Central memory CD4-positive, alpha-beta T cell (primary cell): ENCODE measurements at places on chromosomes 3 and 15.

DNA sequence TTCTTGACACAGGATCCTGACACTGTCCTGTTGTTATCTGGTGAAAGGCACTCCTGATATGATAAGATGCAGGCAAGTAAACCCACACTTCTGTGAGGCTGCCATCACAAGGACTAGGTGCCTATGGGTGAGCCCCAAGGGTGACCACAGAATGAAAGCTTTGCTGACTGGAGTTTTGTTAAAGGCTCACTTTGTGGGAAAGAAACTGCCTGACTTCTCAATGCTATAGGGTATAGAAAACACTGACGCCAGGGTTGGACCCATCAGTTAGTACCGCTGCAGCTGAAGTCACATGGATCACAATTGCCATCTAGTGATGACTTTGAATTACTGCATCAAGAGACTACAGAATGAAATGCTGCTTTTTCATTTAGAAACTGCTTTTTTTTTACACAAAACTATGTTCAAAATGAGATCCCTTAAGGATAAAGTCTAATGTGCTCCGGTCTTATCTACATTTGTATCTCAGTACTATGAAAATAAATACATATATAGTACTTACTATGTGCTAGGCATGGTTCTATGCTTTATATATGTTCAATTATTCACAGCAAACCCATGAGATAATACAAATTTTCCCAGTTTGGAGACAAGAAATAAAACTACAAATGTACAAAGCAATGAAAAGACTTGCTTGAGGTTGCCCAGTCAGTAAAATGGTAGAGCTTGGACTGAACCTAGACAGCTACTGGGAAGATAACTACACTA is 64.2 kb upstream of the CMSS1 start:
- DNase-seq: no peak

DNA sequence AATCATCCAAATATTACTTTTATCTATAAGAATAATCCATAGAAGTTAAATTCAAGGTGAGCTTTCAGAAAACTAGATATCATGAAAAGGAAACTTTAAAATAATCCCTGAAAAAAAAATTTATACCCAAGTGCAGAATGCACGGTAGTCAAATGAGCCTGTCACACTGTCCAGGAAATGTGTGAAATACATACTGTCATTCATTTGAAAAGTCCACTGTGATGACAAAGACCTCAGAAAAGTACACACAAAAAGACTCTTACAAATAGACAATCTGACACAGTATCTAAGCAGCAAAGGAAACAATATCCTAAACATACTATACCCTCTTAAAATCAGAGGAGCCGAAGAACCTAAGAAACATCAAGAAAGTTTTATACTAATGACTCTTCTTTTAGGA is 29.7 kb downstream of the SUCLG2 start:
- DNase-seq: no peak

- no peak for DNase-seq
Observed at GRCh38 chr3:127304121-127304744, 16.4 kb upstream of the PRR20G start.

DNA sequence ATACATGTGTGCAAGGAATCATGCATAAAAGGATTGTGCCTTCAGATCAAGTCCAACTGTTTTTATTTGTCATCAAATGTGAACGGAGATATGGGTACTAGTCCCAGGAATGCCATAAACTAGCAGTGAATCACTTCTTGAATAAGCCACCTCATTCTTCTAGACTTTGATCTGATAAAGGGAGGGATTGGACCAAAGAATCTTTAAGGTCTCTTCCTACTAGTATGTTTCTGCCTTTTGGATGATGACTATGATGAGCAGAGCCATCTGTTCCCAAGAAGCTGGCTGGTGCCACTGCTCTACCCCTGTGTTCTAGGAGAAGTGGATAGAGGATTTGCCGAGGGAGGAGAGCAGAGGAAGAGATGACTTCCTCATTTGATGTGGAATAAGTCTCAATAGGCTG is 28.8 kb upstream of the UACA start:
- DNase-seq: no peak

- no peak for DNase-seq
Observed at GRCh38 chr3:41290306-41290705, 91.0 kb downstream of the CTNNB1 start.

DNA sequence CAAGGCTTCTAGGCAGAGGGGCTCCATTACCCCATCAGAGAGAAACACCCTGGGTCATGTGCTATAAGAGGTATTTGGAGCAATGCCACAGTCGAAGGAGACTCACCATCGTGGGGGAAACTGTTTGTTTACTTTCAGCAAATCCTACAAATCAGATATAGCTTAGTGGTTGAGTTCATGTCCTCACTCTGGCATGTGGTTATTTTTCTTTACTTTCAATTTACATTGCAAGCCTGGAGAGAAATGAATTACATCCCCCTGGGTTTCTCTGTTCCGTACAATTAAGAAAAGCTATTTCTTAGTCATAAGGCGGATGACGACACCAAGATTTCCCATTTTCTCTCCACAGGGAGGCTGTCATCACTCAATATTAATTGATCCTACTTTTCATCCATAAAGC is 36.9 kb downstream of the RFTN1 start:
- DNase-seq: peak; percentile 27

DNA sequence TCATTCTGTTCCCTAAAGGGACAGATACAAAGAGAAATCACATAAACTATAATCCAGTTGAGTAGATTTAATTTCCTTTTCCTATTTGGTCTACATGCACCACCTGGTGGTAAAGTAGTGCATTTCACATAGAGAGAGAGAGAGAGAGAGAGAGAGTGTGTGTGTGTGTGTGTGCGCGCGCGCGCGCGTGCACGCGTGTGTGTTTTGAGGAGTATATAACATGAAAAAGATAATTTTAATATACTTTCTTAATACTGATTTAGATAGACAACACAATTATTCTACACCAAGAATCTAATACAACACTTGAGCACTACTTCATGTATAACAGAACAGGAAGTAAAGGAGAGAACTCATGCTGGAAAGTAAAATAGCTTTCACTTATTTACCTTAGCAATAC is 1.1 kb upstream of the FGF7 start:
- peak; percentile 43 for DNase-seq

DNA sequence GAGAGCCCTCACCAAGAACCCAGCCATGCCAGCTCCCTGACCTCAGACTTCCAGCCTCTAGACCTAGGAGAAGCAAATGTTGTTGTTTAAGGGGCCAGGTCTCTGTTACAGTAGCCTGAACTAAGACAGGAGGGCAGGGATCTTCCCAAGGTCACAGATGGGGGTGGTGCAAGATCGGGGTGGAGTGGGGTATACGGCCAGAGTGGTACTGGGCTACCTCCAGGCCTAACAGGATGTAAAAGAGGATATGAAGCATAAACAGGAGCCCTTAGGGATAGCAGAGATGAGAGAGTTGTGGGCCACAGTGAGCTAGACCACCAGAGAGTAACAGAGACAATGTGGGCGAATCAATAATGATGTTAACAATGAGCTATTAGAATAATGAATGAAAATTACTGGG is 82.9 kb downstream of the TOP2B start:
- no peak for DNase-seq

DNA sequence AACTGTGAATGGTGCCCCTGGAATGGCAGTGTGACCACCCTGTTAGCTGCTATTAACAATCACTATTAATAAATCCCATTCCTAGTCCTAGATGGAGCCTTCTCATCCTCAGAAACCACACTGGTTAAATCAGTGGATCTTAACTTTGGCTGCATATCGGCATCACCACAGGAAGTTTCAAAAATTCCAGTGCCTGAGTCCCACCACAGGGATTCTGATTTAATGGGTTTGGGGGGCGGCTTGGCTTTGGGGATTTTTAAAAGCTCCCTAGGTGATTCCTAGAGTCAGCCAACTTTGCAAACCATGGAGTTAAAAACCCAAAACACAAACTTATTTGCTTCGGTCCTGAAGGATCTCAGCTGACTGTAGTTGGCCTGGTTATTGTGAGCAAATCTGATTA is 3.1 kb downstream of the FAM107A start:
- DNase-seq: no peak
